ENCODE measurements at places on chromosomes 2 and 18. TPM values are rescaled to one million over a fixed set of nuclear protein-coding genes. Genes with fewer than 3 reads are reported as not detected.

The ZNF521 gene
- 0.15 TPM for total RNA-seq

The GPR155 gene
- total RNA-seq, result 2.3 TPM

The RAB27B gene
- 0.78 TPM for total RNA-seq

The ZNF397 gene
- 14.8 TPM for total RNA-seq

The CAPG gene
- 9.1 TPM for total RNA-seq

The KCNJ13 gene
- total RNA-seq, result not detected

The MARCHF4 gene
- not detected for total RNA-seq

The SCYGR3 gene
- not detected for total RNA-seq

- no peak for DNase-seq
Observed at GRCh38 chr2:110865188-110865587, 132.8 kb downstream of the ACOXL start.

GRCh38 chr2:105248316-105249070, 7.0 kb downstream of the GPR45 start:
- DNase-seq, result no peak

GRCh38 chr2:240819126-240819857, 727 bp downstream of the KIF1A start:
- no peak for DNase-seq

- no peak for DNase-seq
Observed at GRCh38 chr2:228657807-228658402, 476.4 kb upstream of the SPHKAP start.

DNA sequence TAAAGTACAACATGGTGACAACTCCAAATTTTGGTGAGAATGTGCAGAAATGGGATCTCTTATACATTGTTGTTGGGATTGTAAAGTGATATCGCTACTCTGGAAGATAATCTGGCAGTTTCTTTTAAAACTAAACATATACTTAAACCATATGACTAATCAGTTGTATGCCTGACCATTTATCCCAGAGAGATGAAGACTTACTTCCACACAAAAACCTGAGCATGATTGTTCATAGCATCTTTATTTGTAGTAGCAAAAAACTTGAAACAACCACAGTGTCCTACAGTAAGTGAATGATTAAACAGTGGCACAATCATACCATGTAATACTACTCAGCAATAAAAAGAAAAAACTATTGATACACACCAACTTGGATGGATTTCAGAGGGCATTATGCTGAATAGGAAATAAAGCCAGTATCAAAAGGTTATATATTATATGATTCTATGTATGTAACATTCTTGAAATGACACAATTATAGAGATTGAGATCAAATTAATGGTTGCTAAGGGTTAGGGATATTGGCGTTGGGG, 47.3 kb downstream of the EPB41L5 start:
- DNase-seq, result no peak

- DNase-seq, result no peak
Observed at GRCh38 chr2:211371465-211371864, 815.1 kb downstream of the CPS1 start.

GRCh38 chr18:49967171-49967570, 153.8 kb upstream of the ACAA2 start:
- DNase-seq, result no peak

- DNase-seq, result no peak
Observed at GRCh38 chr2:61272421-61273070, 110.6 kb downstream of the C2orf74 start.

GRCh38 chr18:25503567-25504081, 151.7 kb upstream of the ZNF521 start:
- DNase-seq, result no peak

- no peak for DNase-seq
Observed at GRCh38 chr18:5075297-5075696, 121.8 kb downstream of the AKAIN1 start.

DNA sequence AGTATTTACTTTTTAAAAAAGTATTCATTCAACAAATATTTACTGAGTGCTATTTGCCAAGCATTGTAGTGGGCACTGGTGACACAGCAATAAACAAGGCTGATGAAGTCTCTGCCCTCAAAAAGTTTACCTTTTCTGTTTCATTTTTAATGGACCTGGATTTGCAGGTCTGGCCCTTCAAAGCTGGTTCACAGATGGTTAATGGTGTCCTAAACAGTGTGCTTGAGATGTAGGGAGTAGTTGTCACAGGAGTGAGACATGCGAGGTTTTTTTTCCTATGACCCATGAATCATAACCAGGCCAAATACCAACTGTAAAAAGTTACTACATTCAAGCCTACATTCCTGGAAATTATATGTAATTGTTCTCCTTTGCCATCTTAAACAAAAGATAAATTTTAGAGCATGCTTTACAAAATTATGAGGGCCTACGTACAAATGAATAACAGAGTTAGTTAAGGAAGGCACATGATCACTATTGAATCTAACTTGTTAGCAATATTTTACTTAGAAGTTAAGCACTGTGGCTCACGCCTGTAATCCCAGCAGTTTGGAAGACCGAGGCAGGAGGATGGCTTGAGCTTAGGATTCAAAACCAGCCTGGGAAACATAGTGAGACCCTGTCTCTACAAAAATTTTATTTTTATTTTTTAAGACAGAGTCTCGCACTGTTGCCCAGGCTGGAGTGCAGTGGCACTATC, 223.9 kb downstream of the MBD5 start:
- DNase-seq, result no peak

GRCh38 chr2:169260246-169260645, 102.1 kb downstream of the LRP2 start:
- DNase-seq, result no peak

DNA sequence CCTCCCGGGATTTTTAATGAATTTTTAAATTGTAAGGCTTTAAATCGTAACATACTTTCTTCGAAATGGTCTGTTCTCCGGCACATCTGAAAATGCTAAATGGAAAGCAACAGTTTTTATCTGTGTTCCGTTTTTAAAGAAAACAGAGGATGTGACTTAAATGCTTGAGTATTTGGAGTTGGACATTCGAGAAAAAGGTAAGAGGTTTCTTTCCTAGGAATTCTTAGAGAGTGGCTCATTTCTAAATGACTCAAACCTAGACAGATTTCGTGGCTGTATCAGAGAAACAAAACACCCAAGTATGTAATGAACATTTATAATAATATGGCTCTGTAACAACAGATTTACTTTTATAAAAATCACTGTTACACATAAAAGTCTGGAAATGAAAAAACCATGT, 177.6 kb upstream of the CCDC68 start:
- no peak for DNase-seq

- no peak for DNase-seq
Observed at GRCh38 chr2:165470361-165470760, 863 bp downstream of the CSRNP3 start.

- DNase-seq, result no peak
Observed at GRCh38 chr2:3091696-3092095, 285.9 kb downstream of the EIPR1 start.

DNA sequence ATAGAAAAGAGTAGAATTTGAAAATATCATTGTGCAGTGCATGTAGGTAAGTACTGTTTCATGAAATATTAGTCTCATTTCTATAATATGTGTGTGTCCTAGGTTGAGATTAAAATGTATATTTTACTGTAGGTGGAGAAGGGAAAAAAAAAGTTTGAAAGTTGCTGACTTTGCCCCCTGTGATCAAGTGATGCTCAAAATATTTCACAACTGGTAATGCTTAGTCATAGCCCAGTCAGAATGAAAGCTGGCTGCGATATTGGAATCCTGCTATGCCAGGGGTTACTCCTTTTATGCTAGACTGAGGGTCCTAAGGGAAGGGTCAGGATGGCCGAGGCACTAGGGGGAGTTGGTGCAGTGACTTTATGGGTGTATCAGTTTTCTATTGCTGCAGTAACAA, 19.5 kb upstream of the CFAP36 start:
- no peak for DNase-seq

- DNase-seq, result no peak
Observed at GRCh38 chr18:78494204-78495085, 485.2 kb upstream of the SALL3 start.

GRCh38 chr18:32980896-32981295, 208.1 kb upstream of the KLHL14 start:
- DNase-seq, result no peak

DNA sequence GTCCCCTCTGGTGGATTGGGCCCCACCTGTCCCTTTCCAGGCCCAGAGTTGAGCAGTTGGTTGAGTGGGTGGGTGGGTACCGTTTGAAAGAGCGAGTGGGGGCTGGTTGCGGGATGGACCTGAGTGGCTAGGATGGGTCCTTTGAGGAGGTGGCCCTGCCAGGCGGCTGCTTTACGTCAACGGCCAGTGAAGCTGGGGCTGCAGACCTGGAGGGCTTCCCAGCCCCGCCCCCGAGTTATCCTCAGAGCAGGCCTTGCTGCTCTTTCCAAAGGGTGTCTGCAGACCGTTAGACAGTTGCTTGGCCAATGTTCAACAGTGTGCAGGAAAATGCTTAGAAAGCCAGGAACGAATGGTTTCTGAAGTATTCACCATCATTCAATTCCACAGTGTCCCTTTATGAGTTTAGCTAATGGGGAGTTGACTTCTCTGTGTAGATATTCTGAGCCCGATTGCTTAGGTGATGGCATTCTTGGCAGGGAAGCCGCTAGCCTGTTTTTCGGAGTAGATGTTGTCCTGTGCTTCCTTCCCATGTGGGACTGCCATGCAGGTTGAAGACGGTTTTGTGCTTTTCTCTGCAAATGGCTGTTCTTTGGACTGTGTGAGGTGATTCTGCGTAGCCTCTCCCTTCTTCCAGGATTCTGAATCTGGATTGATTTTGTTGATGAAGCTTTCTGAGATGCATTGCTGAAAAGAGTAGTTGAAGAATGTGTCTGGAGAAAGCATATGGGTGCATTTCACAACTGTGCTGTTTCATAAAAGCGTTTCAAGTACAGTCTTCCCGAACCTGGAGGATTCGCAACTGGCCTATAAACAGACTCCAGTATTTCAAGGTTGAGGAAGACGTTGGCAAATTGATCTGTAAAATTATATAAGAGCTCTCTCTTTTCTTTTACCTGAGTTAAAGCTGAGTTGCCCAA, 45.8 kb downstream of the LDLRAD4 start:
- DNase-seq, result no peak

- no peak for DNase-seq
Observed at GRCh38 chr2:98091738-98092137, 4.8 kb downstream of the VWA3B start.

- no peak for DNase-seq
Observed at GRCh38 chr2:192498747-192499146, 304.0 kb upstream of the TMEFF2 start.
